Neural crest cell (in vitro differentiated cells): ENCODE measurements at places on chromosomes 2 and 18.

DNA sequence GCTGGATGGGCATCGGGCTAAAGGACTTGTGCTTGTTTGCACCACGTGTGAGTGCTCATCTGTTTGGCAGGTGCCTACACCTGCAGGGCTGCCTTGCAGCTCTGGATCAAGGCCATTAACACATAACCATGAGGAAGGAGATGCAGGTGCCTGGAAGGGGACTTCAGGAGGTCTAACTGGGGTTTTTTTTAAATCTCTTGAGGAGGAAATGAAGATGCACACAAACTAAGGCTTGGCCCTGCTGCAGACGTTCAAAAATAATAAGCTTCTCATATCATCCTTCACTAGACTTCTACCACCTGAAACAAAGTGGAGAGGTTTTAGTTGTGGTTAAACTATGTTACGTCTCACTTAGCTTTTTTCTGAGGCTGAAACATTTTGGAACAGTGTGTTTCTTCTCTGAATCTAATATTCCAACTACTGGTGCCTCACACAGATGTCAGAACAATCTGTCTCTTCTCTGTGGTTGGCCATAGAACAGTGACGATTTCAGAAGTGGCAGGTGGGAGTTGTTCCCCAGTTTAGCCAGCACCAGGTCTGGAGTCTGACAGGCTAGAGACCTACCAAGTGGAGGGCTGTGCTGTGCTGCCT lies 36.5 kb downstream of the BCL2L11 start:
- no peak for DNase-seq

GRCh38 chr2:54673501-54673998 lies 49.9 kb upstream of the EML6 start:
- no peak for DNase-seq

DNA sequence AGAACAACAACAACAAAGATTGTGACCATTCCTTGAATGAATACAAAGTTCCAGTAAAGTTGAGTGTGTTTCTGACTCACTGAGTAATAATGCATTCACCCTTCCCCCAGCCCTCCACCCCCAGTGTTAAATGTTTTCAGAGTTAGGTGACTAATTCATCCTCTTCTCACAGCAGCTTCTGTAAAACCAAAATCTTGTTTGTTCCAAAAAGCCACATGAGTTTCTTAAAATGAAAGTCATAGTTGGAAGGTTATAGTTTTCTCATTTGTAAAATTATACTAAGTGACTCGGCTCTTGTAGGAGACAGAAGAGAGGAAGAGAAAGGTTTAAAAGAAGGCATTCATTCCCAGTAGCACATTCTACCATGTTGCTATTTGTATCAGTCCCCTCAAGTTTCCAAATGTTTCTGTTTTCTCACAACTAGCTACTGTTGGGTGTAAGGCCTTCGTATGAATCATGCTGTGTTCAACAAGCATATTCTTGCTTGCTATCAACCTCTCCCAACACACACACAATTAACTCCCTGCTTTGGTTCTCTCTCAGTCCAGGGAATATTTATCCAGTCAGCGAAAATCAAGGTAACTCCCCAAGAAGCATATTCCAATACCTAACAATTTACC lies 75.3 kb downstream of the MBD2 start:
- DNase-seq: no peak

- DNase-seq: no peak
Observed at GRCh38 chr2:139155991-139156390, 375.8 kb upstream of the NXPH2 start.

DNA sequence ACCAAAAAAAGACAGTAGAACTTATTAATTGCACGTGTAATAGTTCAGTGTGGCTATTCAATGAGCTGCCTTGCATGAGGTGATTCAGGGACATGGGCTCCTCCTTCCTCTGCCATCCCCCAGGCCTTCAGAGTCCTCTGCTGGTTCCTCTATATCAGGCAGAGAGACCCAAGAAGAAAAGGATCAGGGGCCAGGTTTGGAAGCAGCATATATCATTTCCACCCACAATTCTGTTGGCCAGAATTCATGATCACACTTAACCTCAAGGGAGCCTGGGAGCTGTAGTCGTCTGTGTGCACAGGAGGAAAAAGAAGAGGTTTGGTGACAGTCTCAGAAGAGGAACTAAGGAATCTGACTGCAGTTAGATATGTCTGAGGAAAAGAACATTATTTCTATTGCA lies 114.0 kb upstream of the GLS start:
- no peak for DNase-seq

DNA sequence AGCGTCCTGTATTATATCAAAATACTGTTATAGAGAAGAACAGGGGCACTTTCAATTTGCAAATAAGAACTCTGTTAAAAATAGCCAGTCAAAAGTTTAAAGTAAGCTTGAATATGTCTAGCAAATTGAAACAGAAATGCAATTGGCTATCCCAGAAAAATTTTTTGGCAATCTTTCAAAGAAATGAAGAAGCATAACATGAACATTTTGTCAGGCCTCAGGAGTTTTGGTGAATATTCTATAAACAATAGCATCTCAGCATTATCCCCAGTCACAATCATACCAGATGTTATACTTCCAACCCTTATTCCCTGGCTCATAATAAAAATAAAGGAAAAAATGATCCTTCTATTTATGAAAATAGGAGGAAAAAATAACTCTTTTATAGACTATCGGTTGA lies 252.4 kb downstream of the GRB14 start:
- DNase-seq: no peak
